ENCODE measurements at places on chromosomes 4 and X. TPM values are rescaled to one million over a fixed set of nuclear protein-coding genes. Genes with fewer than 3 reads are reported as not detected.

- DNase-seq: no peak
These were observed 20.7 kb downstream of the PCGF3 start for GRCh38 chr4:726235-726787.

Gene CT45A3
- not detected for polyA plus RNA-seq

GRCh38 chr4:138512756-138513155 is 270.6 kb upstream of the SLC7A11 start:
- no peak for DNase-seq

DNA sequence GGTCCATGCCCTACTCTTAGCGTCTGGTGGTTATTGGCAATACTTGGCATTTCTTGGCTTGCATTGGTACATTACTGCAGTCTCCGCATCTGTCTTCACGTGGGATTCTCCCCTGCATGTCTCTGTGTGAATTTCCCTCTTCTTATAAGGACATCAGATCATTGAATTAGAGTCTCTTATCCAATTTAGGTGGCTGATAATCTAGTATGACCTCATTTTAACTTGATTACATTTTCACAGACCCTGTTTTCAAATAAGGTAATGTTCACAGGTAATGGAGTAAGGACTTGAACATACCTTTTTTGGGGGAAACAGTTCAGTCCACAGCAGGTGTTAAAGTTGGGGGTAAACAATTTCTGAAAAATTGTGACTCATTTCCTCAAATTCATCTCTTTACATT is 16.6 kb downstream of the KIAA0232 start:
- no peak for DNase-seq

DNA sequence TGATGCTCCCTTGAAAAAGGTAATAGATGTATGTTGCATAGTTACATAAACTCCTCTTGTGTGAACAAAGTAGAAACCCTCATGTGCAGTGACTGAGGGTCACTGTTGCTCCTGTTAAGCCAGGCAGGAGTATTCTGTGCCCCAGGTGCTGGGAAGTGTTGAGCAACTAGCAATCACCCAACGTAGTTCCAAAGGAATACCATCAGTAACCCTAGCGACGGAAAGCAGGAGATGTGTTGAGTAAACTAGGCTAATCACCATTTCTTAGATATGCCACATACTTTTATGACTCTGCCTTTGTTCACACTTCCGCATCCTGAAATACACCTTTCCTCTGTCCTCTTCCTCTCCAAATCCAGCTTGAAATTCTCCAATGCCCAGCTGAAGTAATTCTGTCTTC is 50.9 kb upstream of the TAB3 start:
- no peak for DNase-seq

Gene LNX1
- polyA plus RNA-seq: 3.5 TPM

DNA sequence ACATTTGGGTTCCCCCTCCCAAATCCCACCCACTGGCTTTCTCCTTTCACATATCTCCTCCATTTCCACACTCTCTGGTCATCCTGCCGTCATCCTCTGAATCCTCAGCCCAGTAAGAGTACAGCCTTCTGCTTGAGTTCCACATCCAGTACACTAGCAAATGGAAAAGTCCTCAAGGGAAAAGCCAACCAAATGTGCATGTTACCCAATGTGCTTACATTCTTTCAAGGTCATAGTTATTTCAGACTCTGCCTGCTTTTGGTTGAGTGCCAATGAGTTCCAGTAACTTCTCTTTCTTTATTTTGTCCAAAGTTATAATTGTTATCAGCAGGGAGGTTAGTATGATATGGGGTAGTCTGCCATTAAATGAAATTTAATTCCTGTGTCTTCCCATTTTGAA is 78.1 kb downstream of the SRPX start:
- DNase-seq: no peak

DNA sequence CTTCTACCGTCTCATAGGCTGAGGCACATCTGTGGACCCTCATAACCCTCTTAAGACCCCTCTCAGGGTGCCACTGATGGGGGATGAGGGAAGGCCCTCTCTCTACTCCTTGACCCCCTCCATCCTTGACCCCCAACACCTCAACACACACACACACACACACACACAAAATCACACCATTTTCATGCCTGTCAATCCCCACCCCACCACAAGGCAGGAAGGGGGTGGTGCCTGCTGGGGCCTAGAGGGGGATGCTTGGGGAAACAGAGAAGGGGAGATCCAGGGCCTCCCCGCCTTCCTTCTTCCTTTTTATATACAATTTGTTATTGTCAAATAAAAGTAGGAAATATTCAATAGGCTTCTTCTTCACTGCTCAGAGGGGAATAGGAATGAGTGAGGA is 1.2 kb upstream of the EBP start:
- DNase-seq: no peak

- DNase-seq: no peak
These were observed 718.6 kb downstream of the PDHA2 start for GRCh38 chr4:96558466-96558865.

GRCh38 chr4:8838961-8839431 is 32.6 kb downstream of the HMX1 start:
- DNase-seq: no peak

DNA sequence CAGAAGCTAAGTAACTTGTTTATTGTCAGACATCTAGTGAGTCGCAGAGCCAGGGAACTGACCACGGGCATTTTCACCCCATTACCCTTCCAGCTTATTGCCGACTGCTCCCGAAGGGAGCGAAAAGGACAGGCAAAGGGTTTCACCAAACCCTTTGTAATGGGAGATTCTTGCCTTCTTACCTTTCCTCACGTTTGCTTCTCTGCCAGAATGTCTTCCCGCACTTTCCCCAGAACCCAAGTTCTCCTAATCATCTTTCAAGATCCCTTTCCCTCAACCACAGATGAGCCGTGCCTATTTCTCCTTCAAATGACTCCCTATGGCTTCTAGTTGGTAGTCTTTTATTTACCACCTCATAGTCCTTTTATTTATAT is 520 bp upstream of the SRP72 start:
- no peak for DNase-seq

Gene ADGRG4
- 0.03 TPM for polyA plus RNA-seq
